Thyroid gland (tissue), 4 donors: ENCODE measurements at places on chromosomes 16 and 17. TPM values are rescaled to one million over a fixed set of nuclear protein-coding genes. Genes with fewer than 3 reads are reported as not detected.

DNA sequence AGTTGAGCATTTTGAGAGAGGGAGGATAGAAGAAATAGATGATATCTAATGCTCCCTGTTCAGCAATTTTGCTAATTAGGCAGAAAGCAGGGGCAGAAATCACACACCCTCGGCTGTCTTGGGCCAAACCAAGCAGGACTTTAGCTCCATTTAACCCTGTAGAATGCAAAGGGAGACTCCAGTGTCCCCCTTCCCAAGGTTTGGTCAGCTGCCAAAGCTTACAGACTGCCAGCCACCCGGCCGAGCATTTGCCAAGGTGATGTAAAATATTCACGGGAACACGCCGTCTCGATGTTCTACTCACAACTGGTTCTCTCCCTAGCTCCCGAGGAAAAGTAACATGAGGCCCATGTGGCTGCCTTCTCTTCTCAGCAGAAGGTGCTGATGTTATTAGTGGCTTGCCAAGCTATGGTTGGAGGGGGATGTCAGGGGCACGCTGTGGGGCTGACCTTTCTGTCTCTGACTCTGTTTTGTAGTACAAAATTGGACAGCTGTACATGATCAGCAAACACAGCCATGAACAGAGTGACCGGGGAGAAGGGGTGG, 155.3 kb downstream of the PITPNC1 start:
- peak overlapping the region; percentile 9 for H3K27ac ChIP-seq
- H3K27me3 ChIP-seq: no peaks in the 10 kb centered on the region
- no peak overlapping the region for H3K4me3 ChIP-seq
- DNase-seq: peak; percentile 60
- peaks cover 59% of the 10 kb centered on the region for H3K4me1 ChIP-seq

GRCh38 chr17:77318491-77319210, 177.9 kb downstream of the SEC14L1 start:
- H3K36me3 ChIP-seq: no peaks in the 10 kb centered on the region
- DNase-seq: peak; percentile 74
- peaks cover 63% of the 10 kb centered on the region for H3K4me1 ChIP-seq
- peak overlapping the region; percentile 92 for H3K27ac ChIP-seq
- no peaks in the 10 kb centered on the region for H3K27me3 ChIP-seq

DNA sequence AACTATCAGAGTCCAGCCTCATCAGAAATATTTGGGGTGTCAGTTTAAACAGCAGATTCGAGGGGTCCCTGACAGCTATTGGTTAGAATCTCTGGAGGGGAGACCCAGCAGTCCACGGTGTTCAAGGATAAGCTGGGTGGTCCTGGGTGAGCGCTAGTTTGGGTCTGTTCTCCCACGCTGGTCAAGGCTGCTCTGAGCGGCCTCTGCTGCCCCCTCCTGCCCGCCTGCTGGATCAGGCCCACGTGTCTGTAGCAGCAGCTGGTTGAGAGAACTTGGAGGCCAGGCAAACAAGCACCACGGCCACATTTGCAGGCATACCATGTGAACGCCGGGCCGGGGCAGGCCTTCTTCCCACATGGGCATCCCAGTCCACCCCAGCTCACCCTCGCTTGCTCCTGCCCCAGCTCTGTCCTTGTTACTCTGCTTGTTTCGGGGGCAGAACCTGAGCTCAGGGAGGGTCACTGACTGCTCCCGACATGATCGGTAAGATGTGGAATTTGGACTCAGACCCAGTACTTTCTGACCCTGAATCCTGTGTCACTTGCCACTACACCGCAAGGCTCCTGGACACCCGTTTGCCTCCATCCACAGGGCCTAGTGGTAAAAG, 7.4 kb downstream of the FOXF1 start:
- DNase-seq: peak; percentile 47
- peaks cover 18% of the 10 kb centered on the region for H3K27me3 ChIP-seq
- no peaks in the 10 kb centered on the region for H3K36me3 ChIP-seq
- no peak overlapping the region for H3K4me3 ChIP-seq
- H3K27ac ChIP-seq: no peak overlapping the region
- H3K4me1 ChIP-seq: peaks cover 6% of the 10 kb centered on the region

- no peak overlapping the region for H3K4me3 ChIP-seq
- H3K4me1 ChIP-seq: peaks cover 23% of the 10 kb centered on the region
- no peak overlapping the region for H3K27ac ChIP-seq
- no peak for DNase-seq
Observed at GRCh38 chr16:74607962-74608356, 1.0 kb upstream of the GLG1 start.

DNA sequence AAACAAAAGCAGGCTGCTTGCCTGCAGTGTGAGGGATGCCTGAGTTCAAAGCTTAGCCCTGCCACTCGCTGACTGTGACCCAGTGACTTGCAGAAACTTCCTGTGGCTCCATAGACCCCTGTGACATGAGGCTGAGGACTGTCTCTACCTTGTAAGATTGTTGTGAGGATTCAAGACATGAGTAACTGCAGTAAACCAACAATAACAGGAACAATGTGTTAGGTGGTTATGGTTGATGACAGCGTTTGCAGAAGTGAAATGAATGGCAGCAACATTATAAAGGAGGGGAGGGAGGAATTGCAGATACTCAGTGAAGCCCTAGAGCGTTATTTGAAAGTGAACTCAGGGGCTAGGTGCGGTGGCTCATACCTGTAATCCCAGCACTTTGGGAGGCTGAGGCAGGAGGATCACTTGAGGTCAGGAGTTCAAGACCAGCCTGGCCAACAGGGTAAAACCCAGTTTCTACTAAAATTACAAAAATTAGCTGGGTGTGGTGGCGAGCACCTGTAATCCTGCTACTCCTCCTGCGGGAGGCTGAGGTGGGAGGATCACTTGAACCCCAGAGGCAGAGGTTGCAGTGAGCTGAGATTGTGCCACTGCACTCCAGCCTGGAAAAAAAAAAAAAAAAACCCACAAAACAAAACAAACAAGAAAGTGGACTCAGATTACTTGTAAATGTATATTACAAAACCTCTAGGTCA, 33.5 kb upstream of the EMP2 start:
- H3K27ac ChIP-seq: no peak overlapping the region
- no peak for DNase-seq

DNA sequence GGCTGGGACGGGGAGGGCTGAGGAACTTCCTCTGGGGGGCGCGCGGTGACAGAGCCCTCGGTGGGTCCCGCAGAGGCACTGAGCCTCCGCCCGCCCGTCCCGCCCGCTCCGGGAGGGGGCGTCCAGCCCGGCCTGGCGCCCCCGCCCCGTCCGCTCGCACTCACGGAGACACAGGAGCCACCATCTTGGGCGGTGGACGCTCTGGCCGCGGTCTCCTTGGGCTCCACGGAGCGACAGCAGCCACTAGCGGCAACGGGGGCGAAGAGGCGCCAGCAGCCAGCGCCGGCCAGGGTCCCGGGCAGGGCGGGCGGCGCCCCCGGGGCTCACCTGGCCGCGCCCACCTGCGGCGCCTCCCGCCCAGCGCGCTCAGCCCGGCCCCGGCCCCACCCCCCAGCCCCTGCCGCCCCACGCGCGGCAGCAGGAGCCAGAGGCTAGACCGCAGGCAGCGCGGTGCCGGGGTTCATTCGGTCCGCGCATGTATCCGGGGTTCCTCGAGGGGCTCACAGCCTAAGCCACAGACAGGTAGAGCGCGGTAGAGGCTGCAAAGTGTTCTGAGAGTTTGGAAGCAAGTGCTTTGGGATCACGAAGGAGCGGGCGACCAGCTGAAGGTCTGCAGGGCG, at the start of gene C17orf113:
C17orf113 (minus strand) TSS at position 209 of the 620 bp plus-strand sequence. CDS start 7,225 bp downstream, outside the sequence.
- H3K27me3 ChIP-seq: no peaks in the 10 kb centered on the region
- H3K4me3 ChIP-seq: peak within 1 kb of the TSS; percentile 61
- H3K36me3 ChIP-seq: no peaks in the 10 kb centered on the region
- peak within 1 kb of the TSS; percentile 67 for H3K27ac ChIP-seq

DNA sequence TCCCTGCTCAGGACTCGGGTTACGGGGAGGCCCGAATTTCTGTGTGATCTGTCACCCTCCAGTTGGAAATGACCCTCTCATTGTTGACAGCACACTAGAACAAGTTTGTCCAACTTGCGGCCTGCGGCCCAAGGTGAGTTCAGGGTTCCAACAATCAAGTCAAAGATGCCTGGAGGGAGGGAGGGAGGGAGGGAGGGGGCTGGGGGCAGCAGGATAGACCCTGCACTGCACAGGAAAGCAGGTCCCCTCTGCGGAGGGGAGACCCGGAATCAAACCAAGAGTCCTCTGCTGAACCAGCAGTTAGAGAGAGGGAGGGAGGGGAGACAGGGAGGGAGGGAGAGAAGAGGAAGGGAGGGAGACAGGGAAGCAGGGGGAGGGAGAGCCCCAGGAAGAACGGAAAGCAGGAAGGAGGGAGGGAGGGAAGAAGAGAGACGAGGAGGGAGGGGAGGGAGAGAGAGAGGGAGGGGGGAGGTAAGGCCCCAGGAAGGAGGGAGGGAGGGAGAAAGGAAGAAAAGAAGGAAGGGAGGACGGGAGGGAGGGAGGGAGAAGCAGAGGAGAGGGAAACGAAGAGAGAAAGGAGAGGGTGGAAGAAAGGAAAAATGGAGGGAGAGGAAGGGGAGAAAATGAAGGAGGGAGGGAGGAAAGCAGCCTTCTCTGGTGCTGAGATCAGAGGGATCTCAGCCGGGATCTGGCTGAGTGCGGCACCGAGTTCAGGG, 96.7 kb upstream of the CDH5 start:
- peaks cover 13% of the 10 kb centered on the region for H3K4me1 ChIP-seq
- H3K27me3 ChIP-seq: no peaks in the 10 kb centered on the region
- H3K36me3 ChIP-seq: no peaks in the 10 kb centered on the region
- peak overlapping the region; percentile 12 for H3K27ac ChIP-seq

DNA sequence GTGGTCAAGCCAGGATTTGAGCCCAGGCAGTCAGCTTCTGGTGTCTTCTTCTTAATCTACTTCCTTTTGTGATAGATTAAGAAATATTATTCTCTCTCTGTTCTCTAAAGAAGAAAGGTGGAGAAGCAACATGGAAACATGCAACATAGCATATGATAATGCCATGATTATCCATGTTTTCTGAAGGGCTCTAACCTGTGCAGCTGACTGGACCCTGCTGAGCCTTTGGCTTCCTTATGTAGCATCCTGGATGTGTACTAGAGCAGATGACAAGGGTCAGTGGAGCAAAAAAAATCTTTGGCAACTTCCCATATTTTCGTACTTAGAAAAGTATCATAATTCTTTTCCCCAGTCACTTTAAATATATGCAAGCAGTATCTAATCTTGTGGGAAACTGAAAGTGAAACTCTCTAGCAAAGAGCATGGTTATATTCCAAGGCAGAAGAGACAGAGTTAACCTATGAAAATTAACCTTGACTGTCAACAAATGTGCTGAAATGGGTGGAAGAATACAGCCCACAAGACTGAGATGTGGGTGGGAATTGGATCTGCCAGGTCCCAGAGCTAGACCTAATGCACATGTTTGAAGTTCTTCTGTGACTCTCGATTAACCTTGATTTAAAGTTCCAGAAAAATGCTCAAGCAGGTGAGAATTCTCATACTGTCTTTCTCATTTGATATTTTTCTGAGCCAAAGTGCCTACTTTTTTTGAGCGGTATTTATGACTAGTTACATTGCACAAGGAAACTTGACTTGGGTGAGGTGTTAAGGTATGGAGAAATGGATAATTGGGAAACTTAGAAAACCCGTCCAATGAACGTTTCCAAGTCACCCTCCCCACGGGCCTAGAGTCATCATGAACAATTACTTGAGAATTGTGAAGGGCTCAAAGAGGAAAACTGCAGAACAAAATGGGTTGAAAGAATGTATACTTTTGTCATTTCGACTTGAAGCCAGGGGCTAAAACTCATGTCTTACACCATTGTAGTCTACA, 248.6 kb downstream of the FTO start:
- H3K27ac ChIP-seq: no peak overlapping the region
- H3K4me1 ChIP-seq: peaks cover 11% of the 10 kb centered on the region
- no peaks in the 10 kb centered on the region for H3K27me3 ChIP-seq
- no peaks in the 10 kb centered on the region for H3K36me3 ChIP-seq
- no peak for DNase-seq

DNA sequence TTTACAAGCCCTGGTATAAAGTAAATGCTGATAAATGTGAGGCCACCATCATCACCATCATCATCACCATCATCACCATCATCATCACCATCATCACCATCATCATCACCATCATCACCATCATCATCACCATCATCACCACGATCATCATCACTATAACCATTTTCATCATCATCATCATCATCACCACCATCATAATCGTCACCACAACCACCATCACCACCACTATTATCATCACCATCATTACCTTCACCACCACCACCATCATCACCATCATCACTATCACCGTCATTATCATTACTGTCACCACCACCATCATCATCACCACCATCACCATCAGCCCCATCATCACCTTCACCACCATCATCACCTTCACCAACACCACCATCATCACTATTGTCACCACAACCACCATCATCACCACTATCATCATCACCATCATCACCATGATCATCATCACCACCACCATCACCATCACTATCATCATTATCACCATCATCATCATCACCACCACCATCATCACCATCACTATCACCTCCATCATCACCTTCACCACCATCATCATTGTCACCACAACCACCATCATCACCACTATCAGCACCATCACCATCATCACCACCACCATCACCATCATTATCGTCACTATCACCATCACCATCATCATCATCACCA, 16.6 kb upstream of the ZNF469 start:
- H3K36me3 ChIP-seq: no peaks in the 10 kb centered on the region
- no peak overlapping the region for H3K27ac ChIP-seq
- no peaks in the 10 kb centered on the region for H3K4me1 ChIP-seq
- no peak overlapping the region for H3K4me3 ChIP-seq

DNA sequence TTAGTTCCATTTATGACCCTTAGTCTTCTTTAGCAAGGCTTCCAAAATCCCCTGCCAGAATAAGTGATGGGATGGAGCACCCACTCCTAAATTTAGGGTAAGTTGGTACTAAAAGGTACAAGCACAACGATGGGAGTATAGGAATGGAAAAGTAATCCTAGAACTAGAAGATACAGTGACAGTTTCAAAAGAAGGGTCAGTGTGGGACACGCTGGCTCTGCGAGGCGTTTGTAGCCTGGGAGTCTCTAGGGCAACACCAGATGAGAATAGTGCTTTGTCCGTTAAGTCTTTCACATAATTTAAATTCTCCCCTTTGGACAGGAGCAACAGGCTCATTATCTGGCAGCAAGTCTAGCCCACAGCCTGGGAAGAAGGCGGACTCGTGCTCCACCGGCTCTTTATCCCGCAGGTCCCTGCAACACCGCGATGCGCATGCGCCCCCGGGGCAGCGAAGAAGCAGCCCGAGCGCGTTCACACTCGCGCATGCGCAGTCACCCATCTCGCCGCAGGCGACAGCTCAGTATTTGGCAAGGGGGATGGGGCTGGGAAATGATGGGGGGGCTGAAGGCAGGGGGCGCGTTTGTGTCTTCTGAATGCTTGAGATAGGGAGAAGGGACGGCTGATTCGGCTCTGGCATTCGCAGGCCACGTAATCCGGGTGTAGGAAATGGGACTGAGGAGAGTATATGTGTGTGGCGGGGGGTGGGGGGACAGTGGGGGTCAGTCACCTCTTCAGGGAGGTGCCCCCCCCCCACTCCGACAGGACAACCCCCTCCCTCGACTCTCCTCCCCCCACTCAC, 564 bp downstream of the SPOP start:
- H3K4me1 ChIP-seq: peaks cover 24% of the 10 kb centered on the region
- peak overlapping the region; percentile 3 for H3K4me3 ChIP-seq

ENPP7 gene
- not detected for total RNA-seq

PIMREG gene
- not detected for total RNA-seq

DPEP3 gene
- 0.11 TPM for total RNA-seq

WFIKKN2 gene
- total RNA-seq: not detected

ADAM11 gene
- 0.22 TPM for total RNA-seq

OTOA gene
- not detected for total RNA-seq

FBXO39 gene
- total RNA-seq: 1.1 TPM
